ENCODE measurements at places on chromosomes 5 and 9.

GRCh38 chr9:18979367-18979766 lies 53.6 kb downstream of the SAXO1 start:
- no peak for DNase-seq

DNA sequence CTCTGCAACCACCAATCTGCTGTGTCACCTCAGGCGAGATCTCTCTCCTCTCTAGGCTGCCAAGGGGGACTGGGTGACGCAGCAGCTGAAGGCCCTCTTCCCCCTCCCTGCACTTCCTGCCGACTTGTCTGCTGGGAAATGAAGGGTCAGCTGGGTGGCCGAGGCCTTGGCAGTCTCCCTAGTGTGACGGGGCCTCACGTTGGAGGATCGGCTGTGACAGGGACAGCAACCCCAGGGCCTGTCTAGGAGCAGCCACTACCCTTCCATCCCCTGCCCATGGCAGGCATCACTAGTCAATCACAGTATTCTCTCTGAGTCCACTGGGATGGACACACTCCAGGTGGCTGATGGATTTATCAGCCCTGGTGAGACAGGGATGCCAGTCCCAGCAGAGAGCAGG lies 107.3 kb upstream of the SARDH start:
- DNase-seq, result no peak

DNA sequence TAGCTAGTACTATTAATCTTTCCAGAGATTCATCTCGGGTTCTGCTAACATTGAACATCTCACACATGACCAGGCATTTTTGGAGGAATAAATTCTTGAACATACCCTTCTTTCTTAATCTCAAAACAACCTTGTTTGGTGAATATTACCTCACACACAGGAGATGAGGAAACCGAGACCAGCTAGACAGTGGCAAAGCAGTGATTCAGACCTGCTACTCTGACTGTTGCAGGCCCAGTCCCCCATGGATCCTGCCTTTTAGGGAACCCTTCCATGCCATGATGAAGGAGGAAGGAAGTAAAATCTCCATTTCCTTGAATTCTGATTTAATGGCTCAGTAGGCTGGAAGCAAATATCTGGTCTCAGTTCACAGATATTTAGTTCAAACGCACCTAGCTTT lies 2.6 kb downstream of the PCSK5 start:
- no peak for DNase-seq

- no peak for DNase-seq
These were observed 182.4 kb downstream of the RASEF start for GRCh38 chr9:82880336-82881050.

DNA sequence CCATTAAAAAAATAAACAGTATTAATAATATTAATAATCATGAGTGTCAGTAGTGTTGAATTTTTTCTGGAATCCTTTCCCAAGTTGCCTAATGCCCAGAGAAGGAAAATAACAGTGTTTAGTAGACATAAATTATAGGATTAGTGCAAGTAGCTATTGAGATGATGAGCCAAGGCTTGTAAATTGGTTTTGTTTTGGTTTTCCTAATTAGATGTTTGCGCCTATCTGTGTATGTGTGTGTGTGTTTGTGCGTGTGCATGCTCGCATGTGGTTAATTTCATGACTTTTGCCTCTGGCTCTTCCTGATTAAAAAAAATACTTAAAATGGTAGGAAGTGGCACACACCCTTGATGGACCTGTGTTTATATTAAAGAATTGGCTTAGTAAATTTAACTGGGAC lies 55.4 kb downstream of the FXN start:
- no peak for DNase-seq

- DNase-seq, result no peak
These were observed 354 bp upstream of the KCNMB1 start for GRCh38 chr5:170389550-170389892.

GRCh38 chr9:101578378-101578777 lies 16.4 kb downstream of the PPP3R2 start:
- DNase-seq, result no peak

- DNase-seq, result no peak
These were observed 329.1 kb downstream of the SH3GL2 start for GRCh38 chr9:17907779-17908508.

- no peak for DNase-seq
These were observed 130.1 kb upstream of the PTGER4 start for GRCh38 chr5:40549616-40550015.

- no peak for DNase-seq
These were observed 63.2 kb upstream of the ZSWIM6 start for GRCh38 chr5:61268871-61269270.

GRCh38 chr5:31408814-31409213 lies 123.1 kb downstream of the DROSHA start:
- no peak for DNase-seq
